ENCODE measurements at places on chromosomes 3 and 15.

GRCh38 chr15:78208887-78209645 lies 25.3 kb downstream of the ACSBG1 start:
- DNase-seq, result no peak

- DNase-seq, result peak; percentile 54
These were observed 181.1 kb downstream of the ITPR1 start for GRCh38 chr3:4674216-4674615.

GRCh38 chr3:192224634-192225155 lies 502.6 kb downstream of the FGF12 start:
- no peak for DNase-seq

GRCh38 chr3:30370681-30371271 lies 235.6 kb upstream of the TGFBR2 start:
- peak; percentile 58 for DNase-seq

- peak; percentile 57 for DNase-seq
These were observed 76.8 kb downstream of the BDH1 start for GRCh38 chr3:197478746-197479668.

DNA sequence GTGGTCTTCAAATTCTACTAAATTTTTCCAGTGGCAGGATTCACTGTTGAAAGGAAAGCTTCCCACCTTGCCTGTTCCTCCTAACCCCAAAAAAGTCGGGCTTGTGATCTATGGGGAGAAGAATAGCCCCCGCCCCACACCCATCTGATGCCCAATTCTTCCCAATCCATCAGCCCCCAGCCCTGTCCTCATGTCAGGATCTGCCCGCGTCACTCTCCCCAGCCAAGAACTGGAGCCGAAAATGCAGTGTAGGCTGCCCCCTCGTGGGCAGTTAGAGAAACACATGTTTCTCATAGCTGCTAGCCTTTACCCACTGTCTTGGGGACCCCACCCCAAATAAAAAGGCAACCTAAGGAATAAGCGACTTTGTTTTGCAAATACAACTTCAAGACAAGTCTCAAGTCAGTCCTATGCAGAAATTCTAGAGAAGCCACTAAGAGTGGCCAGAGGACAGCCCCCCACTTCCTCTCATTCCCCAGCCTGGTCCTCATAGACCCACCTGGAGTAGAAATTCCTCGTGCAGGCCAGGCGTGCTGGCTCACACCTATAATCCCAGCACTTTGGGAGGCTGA lies 13.0 kb upstream of the CSK start:
- peak; percentile 85 for DNase-seq

DNA sequence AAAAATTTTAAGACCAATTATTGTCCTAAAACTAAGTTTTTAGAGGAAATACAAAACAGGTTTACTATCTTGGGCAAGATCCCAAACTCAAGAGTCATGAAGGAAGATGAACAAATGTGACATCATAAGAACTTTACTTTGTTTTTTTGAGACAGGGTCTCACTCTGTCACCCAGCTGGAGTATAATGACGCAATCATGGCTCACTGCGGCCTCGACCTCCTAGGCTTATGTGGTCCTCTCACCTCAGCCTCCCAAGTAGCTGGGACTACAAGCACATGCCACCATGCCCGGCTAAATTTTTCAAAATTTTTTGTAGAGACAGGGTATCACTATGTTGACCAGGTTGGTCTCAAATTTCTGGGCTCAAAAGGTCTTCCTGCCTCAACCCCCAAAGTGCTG lies 69.3 kb downstream of the PCSK6 start:
- no peak for DNase-seq

GRCh38 chr3:45884368-45885201 lies 1.8 kb upstream of the CCR9 start:
- no peak for DNase-seq

DNA sequence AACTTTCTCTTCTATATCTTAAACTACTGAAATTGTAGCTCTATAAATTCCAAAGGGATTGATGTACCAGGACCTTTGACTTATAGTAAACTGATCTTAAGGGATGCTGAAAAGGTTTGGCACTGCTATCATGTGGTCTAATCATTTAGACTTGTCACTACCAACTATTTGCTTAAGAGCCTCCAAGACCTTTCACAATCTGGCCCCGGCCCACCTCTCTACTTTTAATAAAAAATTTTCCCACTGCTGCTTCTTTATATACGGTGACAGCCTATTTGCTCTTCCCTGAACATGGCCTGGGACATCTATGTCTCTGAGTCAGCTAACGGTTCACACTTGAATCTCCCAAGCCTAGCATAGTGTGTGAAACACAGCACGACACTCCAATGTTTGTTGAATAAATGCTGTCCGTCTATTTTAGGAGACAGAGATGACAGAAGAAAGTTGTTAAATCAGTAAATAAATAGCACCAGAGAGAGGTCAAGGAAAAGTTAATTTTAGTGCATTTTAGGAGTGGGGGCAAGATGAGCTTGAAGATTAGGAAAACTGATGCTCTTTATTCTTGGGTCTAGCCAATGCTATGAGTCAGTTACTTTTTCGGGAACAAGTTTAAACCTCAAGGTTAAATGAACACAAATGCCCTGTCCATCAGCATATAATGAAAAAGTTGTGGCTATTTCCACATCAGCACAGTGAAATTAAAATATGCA lies 212.9 kb downstream of the TIGIT start:
- DNase-seq, result peak; percentile 74

DNA sequence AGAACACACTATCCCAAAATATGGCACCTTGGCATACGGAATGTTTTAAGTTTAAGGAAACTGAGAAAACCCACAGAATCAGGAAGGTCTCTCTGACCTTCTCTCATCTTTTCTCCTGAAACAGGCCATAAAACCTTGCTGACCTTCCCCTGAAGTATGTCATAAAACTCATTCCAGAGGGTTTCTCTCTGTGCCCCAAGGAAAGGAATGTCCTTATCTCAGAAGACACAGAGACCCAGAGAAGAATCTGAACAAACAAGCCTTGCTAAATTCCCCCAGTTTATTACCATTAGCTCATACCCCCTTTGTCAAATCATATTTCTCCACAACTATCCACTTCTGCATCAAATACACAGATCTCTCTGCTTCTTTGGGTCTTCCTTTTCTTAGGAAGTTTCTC lies 603.1 kb downstream of the MCTP2 start:
- no peak for DNase-seq

DNA sequence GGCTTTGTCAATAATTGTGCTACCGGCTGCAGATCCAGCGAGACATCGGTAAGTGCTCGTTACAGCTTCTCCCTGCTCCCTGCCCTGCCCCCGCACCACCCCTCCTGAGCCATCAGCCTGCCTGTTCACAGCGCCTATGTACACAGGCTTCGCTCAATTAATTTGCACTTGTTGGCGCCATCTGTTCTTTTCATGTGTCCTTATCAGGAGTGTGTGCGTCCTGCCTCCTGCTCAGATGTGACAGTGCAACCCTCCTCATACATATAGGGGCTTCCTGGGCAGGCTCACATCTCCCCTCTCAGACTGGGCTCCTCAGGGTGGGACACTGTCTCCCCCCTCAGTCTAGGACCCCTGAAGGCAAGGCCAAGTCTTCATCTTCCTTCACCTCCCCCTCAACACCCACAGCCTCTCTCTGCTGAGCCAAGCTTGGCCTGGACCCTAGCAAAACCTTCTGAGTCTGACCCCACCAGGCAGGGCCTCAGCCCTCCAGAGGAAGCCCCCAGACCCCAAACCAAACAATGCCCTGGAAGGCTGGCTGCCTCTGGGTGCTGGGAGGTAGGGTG lies 54.9 kb downstream of the CYP11A1 start:
- DNase-seq, result no peak

GRCh38 chr3:110677506-110677905 lies 394.1 kb upstream of the NECTIN3 start:
- DNase-seq, result no peak

- DNase-seq, result no peak
These were observed 95.9 kb upstream of the UNC13C start for GRCh38 chr15:53882311-53882710.

- DNase-seq, result no peak
These were observed 40.0 kb downstream of the SLC6A11 start for GRCh38 chr3:10855871-10856662.

GRCh38 chr3:178586076-178586475 lies 49.8 kb downstream of the KCNMB2 start:
- no peak for DNase-seq

GRCh38 chr3:65107174-65107573 lies 419.4 kb upstream of the ADAMTS9 start:
- peak; percentile 28 for DNase-seq

- DNase-seq, result no peak
These were observed 779.0 kb downstream of the SQOR start for GRCh38 chr15:46413799-46414198.

DNA sequence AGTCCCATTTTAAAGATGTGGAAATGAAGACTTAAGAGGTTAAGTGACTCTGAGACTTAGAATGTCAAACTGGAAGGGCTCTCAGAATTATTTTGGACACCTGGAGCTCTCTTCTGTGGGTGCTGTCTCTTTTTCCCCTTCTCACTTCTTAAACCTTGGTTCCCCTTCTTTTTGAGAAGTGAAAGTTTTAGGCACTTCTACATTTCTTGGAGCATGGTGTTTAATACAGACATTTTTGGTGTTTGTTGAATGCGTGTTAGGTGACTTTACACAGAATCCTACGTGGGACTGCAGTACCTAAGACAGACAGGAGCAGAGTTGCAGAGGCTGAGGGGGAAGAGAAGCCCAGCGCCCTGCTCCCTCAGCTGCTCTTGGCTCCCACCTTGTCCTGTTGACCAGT lies 133.3 kb downstream of the MDFIC2 start:
- DNase-seq, result no peak

DNA sequence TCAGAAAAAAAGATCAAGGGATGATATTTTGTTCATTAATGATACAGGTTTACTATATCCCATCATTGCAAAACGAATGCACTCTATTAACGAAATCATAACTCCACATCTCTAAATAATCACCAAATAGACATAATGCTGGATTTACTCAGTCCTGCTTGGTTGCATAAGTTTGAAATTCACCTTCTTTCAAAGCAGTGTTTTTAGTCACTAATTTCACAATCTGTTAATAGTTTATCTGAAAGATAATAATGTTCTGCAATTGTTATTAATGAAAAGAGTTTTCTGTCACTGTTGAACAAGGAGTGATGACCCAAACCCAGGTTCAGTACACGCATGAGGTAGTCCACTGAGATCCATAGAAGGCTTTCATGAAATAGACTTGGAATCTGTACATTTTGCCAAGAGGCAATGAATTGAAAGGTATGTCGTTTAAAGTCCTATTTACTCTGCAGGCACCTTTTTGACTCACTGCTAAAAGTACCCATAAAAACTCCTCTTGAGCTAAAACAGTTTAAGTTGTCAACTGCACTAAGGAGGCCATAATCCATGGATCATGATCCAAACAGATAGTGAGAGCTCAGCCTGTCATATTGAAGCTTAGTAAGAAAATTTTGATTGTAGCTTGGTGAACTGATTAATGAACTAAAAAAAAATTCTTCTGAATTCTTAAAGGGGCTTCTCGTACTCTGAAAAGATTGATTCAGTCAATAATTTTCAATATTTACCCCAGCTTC lies 75.6 kb upstream of the MBNL1 start:
- DNase-seq, result no peak

DNA sequence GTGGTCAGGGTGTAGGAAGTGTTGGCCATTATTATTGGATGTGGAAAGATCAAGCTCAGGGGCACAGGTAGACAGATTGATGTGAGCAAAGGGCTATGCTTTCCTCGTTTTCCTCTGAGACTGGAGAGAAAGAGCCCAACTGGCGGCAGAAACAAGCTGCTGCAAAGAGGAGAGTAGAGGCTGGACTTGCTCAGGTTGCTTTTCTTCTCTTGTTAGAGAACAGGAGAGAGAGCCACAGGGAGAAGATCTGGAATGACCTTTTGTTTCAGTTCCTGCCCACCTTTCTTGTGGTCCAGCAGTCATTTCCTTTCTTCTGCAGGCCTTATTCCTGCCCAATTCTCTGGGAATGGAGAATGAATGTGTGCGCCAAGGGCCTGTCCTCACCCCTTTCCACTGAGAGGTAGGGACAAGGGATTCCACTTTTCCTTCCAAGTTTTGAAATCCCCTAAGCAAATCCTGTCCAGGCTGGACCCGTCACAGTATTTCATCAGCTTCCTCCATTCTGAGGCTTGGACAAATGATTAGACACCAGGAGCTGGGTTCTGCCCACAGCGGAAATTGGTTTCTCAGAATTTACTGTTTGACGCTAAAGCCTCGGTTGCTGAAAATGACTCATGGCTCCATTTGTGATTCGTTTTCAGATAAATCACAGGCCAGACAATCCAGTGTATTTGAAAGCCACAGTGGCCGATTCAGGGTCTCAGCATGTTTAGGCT lies 16.1 kb downstream of the ZNF80 start:
- no peak for DNase-seq

DNA sequence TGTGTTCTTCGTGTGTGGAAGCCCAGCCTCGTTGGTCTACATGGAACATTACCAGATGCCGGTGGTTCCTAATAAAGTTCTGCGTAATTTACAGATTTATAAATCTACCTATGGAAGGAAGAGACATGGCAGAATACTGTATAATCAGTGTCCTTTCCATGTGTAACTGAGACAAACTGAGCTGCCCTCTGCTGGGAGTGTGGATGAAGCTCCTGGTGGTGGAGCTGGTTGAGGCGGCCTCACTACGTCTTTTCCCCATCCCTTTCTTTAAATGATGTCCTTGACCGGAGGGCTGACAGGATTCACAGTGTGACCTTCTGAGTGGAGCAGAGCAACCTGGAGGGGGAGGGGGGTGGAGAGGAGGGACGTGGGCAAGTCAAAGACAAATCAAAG lies 267.0 kb upstream of the CHRM5 start:
- no peak for DNase-seq

DNA sequence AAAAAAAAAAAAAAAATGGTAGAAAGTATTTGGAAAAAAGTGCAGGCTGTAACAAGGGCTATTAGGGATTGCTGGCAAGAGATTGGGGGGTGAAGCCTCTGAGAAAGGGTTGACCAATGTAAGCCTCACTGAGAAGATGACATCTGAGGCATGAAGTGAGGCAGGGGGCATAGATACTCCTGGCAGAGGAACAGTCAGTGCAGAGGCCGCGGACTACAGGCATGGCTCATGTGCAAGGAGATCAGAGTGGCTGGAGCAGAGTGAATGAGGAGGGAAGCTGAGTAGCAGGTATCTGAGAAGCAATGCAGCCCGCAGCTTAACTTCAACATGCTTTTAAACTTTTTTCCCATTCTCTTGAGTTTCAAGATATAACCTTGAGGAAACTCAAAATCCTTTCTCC lies 5.4 kb downstream of the FBXL22 start:
- no peak for DNase-seq

DNA sequence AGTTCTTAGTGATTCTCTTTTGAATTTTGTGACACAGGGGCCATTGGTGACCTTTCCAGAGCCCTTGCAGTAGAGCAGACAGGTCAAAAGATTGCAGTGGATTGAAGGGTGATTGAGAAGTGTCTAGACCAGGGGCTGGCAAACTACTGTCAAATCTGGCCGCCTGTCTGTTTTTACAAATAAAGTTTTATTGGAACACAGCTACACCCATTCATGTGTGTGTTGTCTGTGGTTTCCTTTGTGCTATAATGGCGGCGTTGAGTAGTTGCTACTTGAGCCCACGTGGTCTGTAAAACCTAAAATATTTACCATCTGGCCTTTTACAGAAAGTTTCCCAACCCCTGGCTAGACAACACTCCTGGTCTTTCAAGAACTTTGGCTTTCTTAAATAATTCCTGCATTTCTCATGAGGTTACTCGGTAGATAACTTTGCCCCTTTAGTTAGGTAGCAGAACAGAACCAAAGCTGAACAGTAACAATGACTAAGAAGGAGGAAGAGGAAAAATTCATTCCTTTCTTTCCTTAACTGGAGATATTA lies 265.1 kb upstream of the NR2E3 start:
- DNase-seq, result no peak

GRCh38 chr15:89501646-89502045 lies 5.3 kb upstream of the RHCG start:
- DNase-seq, result no peak

- peak; percentile 54 for DNase-seq
These were observed 144.9 kb downstream of the FBN1 start for GRCh38 chr15:48500595-48500994.

- DNase-seq, result no peak
These were observed 12.5 kb downstream of the MRPS25 start for GRCh38 chr3:15052335-15053242.

Measured in adipocyte (in vitro differentiated cells).